ENCODE measurements at places on chromosomes 7 and 10. TPM values are rescaled to one million over a fixed set of nuclear protein-coding genes. Genes with fewer than 3 reads are reported as not detected.

GRCh38 chr10:83023662-83024061 lies 1115.6 kb upstream of the GHITM start:
- no peak for DNase-seq

DNA sequence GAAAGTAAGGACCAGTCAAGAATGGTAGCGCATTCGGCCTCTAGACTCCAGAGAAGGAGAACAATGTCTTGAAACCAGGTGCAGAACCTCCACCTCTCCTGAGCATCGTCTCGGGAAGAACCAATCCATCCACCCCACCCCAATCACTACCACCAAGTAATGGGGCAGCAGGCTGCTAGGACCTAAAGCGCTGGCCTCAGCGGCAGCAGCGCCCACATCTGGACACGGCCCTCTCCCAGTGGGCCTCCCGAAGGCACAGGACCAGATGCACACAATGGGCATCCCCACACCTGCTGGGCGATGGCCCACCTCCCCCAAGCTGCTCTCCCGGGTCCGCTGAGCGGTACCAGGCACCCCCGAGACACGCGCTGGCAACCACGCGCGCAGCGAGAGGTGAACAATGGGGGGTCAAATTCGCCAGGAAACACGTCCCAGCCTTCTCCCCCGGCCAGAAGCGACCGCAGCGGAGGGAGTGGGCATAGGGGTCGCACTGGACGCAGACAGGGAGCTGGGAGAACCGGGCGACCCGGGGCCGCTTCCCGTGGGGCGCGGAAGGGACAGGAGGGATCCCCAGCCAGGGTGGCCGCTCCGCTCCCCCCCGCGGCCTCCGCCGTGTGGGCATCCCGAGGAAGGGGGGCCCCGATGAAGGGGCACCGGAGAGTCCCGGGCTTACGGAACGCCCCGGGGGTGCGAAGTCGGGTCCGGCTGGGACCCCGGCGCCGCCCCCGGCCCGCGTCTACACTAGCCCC lies 506 bp downstream of the CTTNBP2 start:
- peak; percentile 76 for DNase-seq

DNA sequence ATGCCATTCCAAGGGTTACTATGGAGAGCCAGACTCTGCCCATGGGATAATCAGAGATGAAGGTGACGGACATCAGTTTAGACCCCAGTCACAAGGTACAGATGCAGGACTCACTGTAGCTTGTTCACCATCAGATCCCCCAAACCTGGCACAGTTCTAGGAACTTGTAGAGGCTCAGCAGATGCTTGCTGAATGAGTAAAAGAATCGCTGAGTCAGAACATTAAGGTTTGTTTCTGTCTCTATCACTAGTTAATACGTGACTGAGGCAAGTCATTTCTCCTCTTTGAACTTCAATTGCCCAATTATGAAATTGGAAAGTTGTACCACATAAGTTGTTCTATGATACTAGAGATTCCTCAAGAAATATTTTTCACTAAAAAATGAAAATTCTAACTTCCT lies 65.1 kb downstream of the PPP1R3C start:
- no peak for DNase-seq

- DNase-seq = no peak
Observed at GRCh38 chr7:5041047-5041446, 4.6 kb upstream of the RBAK start.

DNA sequence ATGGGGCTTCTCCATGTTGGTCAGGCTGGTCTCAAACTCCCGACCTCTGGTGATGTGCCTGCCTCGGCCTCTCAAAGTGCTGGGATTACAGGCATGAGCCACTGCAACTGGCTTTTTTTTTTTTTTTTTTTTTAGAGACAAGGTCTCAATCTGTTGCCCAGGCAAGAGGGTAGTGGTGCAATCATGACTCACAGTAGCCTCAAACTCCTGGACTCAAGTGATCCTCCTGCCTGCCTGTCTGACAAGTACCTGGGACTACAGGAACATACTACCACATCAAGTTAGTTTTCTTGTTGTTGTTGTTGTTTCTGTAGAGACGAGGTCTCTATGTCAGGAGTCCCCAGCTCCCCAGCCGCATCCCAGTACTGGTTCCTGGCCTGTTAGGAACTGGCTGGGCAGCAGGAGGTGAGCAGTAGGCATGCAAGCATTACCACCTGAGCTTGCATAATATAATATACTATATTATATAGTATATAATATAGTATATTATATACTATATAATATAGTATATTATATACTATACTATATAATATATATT lies 55.7 kb downstream of the TPK1 start:
- no peak for DNase-seq

GRCh38 chr10:119493155-119493554 lies 49.4 kb downstream of the RGS10 start:
- no peak for DNase-seq

GRCh38 chr7:83593921-83594475 lies 54.9 kb downstream of the SEMA3E start:
- DNase-seq = no peak

DNA sequence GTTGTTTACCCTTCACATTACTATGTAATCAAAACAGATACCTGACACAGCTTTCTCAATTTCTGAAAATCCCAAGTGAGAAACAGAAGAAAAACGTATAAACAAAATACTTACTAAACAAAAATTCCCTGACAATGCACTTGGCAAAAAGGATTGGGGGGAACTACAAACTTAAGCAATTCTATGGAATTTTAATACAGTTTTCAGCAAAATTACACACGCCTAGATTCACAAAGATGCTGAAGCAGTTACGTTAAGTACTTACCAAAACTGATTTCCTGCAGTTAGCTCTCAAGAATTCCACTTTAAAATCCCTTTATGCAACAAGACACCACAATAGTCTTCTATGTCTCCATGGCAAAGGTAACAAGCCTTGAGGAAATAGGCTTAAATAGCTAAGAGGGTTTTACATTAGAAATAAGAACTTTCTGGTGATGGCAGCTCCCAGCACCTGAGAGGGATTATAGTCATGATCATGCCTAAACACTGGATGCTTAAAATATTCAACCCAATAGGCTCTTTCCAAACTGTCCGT lies 10.8 kb downstream of the TOMM7 start:
- no peak for DNase-seq

GRCh38 chr10:114697061-114697598 lies 39.1 kb upstream of the ABLIM1 start:
- no peak for DNase-seq

GRCh38 chr10:122471531-122472177 lies 10.3 kb downstream of the HTRA1 start:
- DNase-seq = no peak

DNA sequence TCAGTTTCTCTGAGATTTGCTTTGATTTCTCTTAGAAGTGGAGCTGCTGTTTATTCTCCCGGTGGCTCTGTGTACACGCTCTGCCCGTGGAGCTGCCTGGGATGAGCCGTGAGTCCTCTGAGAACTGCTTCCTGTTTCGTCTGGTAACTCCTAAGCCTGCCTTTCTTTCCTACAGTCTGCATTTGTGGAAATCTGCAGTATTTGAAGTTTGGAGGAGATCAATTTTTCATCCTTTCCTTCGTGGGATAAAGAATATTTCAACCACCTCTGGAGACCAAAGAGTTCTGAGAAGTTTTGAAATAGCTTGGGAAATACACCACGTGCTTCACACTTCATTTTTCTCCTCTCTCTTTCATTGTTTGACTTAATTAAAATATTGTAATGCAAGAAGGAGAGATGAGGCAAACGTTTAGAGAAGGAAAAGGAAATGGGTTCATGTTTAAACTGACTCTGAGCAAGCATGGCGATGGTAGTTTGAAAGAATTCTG lies 311.9 kb downstream of the LRMDA start:
- DNase-seq = no peak

DNA sequence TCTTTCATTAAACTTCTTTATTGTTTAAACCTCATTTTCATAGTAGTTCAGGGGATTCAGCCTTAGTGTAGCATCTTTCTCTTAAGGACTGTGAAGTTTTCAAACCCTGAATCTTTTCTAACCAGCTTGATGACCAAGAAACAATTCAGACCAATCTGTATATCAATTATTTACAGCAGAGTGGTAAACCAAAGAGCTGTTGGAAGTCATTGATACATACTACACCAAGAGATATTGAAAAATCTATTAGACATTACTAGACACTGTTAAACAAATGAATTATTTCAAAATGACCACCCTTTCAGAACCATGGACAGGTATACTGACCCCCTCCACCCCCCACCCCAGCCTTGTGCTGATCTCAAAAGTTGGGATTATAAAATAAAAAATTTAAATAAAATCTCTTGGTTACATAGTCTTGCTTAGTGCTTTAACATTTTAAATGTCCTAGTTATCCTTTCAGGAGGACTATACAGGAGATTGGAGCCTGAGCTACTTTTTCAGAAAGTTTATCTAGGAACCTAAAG lies 143.9 kb upstream of the LSM8 start:
- DNase-seq = no peak

- DNase-seq = peak; percentile 65
Observed at GRCh38 chr10:124539935-124540641, 78.5 kb downstream of the LHPP start.

- DNase-seq = no peak
Observed at GRCh38 chr10:16933783-16934182, 116.6 kb upstream of the RSU1 start.

DNA sequence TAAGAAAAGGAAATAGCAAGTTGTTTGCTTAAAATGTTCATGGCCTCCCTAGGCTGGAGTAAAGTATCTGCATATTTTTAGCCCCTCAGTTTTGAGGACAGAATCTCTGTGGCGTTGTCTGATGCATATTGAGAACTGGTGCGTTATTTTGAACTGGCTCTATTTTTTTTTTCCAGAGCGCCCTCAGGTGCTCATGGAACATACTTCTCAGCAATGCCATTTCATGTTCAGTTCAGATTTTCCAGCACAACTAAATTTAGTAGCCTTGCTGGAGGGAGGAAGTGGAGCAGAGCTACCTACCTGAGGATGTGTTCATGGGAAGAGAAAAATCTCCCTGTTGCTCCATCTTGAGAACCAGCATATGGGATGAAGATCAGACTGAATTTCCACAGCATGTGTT lies 870.5 kb downstream of the LRMDA start:
- DNase-seq = no peak

GRCh38 chr10:86098187-86098881 lies 268.3 kb downstream of the GRID1 start:
- DNase-seq = no peak

- no peak for DNase-seq
Observed at GRCh38 chr7:115099906-115100305, 178.0 kb downstream of the MDFIC start.

DNA sequence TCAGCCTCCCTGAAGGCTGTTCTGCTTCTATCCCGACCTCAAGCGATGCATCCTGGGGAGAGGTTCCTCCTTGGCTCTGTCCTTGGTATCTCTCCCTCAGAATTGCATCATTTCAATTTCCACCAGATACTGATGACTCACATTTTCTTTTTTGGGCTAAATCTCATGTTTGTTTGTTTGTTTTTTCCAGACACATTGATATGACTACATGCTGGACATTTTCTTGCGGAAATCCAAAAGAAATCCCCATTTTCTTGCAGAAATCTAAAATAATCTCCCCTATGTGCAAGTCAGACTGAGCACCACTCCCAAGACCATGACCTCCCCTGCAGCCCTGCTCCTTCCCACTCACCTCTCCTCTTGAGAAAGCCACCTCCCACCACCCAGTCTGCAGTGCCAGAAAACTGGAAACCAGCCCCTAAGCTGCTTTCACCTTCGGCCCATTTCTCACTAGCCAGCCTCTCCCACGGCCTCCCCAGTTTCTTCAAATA lies 260.2 kb upstream of the PRKCQ start:
- no peak for DNase-seq

GRCh38 chr10:81873932-81874816 lies 820 bp upstream of the NRG3 start:
- DNase-seq = peak; percentile 92

DNA sequence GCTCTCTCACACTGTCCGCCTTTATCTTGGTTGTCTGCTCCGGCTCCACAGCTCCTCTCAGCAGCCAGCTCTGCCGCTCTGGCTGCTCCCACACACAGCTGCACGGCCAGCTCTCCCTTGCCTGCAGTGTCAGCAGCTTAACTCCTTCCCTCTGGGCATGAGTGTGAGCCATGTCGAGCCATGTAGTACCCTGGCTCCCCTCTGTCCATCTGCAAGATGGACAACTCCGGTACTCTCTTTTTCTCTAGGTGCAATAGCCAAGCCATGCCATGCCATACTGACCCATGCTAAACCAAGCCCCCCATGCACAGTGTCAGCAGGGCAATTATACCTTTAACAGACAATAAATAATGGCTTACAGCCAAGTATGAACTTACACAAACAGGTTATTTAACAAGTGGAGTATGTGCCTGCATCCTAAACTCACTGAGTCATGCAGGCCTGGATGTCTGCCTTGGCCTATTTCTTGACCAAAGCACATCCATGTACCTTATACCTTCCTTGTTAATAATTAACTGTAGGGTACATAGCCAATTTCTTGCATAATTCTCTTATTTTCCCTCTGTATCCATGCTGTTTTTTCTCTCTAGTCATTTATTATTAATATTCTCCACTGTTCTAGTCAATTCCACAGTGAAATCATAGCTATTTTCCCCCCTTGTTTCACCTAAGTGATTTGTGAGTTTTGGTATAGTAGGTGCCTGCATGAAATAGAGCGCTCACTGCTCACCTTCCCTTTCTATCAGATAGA lies 170.9 kb downstream of the CDK14 start:
- DNase-seq = peak; percentile 77

GRCh38 chr7:47100817-47101435 lies 481.0 kb downstream of the TNS3 start:
- DNase-seq = no peak

- DNase-seq = no peak
Observed at GRCh38 chr10:97943294-97943693, 87.1 kb downstream of the CRTAC1 start.

DNA sequence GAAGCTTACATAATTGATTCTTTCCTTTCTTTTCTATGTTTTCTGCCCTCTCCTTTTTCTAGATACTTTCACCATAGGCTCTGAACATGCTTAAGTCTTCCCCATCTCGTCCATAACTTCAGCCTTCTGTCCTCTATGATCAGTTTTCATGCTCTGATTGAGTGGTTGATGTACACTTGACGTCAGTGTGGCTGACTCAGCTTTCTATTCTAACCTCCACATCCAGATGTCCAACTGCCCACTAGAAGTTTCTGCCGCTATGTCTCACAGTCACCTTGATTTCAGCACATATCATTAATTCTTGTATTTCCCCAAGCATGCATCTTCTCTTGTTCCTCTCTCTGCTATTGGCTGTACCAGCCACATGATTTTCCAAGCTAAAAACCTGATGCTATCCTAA lies 15.0 kb downstream of the CDK14 start:
- DNase-seq = no peak

- peak; percentile 48 for DNase-seq
Observed at GRCh38 chr10:124125305-124126116, 32.1 kb upstream of the CHST15 start.

The NPSR1 gene
- polyA plus RNA-seq = not detected

The SORCS1 gene
- 2.4 TPM for polyA plus RNA-seq

The LRGUK gene
- polyA plus RNA-seq = 0.19 TPM

The MUC12 gene
- polyA plus RNA-seq = not detected

The TDRD1 gene
- polyA plus RNA-seq = not detected

The PRSS2 gene
- not detected for polyA plus RNA-seq

The SNCG gene
- polyA plus RNA-seq = 92.8 TPM

The SPDYE2B gene
- polyA plus RNA-seq = not detected

The TRAPPC14 gene
- polyA plus RNA-seq = 14.8 TPM

The ZNF365 gene
- 0.54 TPM for polyA plus RNA-seq

The LRMDA gene
- polyA plus RNA-seq = 48.6 TPM

Measured in kidney (tissue), 22 donors.